ENCODE measurements at places on chromosomes 4 and X. TPM values are rescaled to one million over a fixed set of nuclear protein-coding genes. Genes with fewer than 3 reads are reported as not detected.

DNA sequence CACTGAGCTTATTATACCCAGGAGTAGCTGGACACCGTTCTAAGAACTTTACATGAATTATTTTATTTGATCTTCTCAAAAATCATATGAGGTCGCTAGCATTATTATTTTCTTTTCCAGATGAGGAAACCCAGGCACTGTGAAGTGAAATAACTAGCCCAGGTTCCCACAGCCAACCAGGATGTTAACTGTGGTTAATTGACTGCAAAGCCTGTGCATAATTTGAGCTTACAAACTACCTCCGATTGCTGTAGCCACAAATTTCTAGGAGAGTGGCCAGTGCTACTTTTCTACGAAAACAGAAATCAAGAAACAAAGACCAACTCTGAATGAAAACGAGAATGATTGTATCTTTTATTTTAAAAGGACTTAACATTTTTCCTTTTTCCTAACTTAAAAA, 27.2 kb downstream of the SPRY1 start:
- no peak for DNase-seq

GRCh38 chr4:152085657-152086056, 324.9 kb upstream of the GATB start:
- DNase-seq, result no peak

DNA sequence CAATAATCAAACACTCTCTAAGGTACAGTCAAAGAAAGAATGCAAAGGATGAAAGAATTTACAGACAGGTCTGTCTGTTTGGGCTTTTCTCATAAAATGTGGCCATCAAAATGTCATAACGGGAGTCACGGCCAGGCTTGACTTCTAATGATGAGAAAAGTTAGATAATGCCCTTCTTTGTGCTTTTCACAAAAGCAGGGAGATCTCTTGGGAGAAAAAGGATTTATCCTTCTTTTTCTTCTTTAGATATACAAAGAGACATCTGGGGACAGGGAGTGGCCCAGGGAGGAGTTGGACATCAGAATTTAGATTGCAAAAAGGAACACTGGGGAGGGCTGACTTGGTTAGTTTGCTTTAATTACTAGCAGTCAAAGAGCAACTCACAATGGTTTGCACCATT, 93.1 kb downstream of the SLC39A8 start:
- no peak for DNase-seq

GRCh38 chr4:119240568-119240967, 28.1 kb downstream of the USP53 start:
- no peak for DNase-seq

- DNase-seq, result no peak
Observed at GRCh38 chr4:108360754-108361445, 192.2 kb upstream of the LEF1 start.

DNA sequence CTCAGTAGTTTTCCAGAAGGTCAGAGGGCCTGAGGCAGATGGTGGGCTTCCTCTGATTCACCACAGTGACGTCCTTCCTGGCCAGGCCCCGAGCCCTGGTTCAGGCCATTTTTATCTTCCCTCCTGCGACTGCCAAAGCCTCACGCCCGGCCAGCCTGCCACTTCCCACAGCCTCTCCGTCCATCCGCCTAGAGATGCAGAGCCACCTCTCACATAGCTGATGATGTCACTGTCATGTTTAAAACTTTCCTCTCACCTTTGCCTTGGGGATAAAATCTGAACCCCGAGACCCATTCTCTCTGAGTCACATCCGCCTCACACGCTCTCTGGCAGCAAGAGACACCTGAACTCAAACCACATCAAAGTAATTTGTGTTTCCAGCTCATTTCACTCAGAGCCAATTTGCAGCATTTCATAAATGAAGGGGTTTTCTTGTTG, 175.3 kb downstream of the QDPR start:
- peak; percentile 78 for DNase-seq

GRCh38 chr4:87327136-87327535, 4.5 kb upstream of the HSD17B13 start:
- no peak for DNase-seq

Gene LIMCH1
- total RNA-seq, result 10.6 TPM

- DNase-seq, result no peak
Observed at GRCh38 chr4:8132400-8132799, 26.2 kb downstream of the ABLIM2 start.

Gene GPR34
- total RNA-seq, result not detected

GRCh38 chrX:352181-352580, 33.6 kb upstream of the GTPBP6 start:
- DNase-seq, result no peak

- no peak for DNase-seq
Observed at GRCh38 chr4:81166458-81167160, 48.4 kb downstream of the PRKG2 start.

GRCh38 chrX:40099055-40099958, 1.5 kb upstream of the BCOR start:
- peak; percentile 41 for DNase-seq

- DNase-seq, result no peak
Observed at GRCh38 chr4:156223985-156224384, 270.3 kb upstream of the CTSO start.

DNA sequence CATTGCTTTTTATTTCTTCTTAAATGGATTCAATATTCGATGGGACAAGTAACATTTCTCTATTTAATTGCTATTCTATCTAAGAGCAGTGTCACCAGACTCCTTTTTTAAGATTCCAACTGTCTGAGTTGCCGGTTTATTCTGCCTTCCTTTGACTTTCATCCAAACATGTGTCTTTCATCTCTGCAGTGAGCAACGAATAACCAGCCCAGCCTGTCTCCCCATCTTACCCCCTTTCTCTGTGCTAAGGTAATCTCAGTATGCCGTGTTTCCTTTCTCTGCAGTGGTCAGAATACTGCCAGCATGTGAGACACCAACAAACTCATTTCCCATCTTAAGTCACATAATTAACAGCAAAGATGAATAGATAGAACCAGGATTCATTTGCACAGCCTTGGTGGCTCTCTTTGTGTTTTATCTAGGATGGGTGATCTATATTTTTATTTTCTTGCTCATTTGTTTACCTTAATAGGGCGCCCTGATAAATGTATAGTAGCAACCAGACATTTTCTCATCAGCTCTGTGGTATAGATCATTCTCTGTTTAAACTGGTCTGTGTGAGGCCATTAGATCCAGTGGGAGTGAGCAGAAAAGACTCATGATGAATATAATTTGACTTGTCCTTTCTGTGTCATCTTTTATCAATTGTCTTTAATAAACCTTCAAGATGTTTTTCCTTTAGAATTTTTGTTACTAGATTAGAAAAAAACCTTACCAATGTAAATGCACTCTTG, 394.8 kb upstream of the IGFBP7 start:
- DNase-seq, result no peak

DNA sequence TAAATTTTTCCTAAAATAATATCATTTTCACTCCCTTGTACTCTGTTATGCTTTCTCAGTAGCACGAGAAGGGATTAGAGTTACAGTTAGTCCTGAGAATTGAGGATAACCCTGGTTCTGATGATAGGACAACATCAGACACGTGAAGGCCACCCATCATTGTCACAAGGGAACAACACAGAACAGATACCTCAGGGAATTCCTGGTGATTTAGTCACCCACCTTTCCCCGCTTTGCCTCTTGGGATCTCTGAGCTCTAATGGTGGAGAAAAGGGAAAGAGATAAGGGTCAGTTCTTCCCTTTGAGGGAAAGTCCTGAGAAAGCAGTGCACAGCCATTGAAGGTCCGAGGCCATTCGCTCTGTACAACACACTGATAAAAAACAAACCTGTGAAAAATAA, 112.3 kb upstream of the GALNT7 start:
- DNase-seq, result no peak

GRCh38 chr4:56817840-56818491, 3.5 kb downstream of the SPINK2 start:
- no peak for DNase-seq

- DNase-seq, result no peak
Observed at GRCh38 chr4:109004418-109004817, 241.6 kb upstream of the ETNPPL start.

DNA sequence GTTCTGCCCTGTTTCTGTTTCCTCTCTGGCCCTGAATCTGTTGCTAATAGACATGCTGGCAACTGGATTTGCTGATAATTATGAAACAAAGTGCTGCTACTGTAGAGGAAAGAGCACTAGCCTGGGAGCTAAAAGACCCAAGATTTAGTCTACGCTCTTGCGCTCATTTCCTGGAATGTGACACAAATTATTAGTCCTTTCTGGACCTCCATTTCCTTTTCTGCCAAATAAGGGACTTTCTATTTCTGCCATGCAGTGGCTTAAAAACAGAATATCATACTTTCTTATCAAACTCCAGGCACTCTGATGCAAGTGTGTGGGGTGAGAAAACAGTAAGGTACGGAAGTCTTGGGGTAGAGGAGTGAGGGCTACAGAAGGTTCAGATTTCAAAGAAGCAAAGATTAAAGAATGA, 48.3 kb upstream of the GPR174 start:
- no peak for DNase-seq

- DNase-seq, result no peak
Observed at GRCh38 chr4:118757761-118758251, 72.6 kb downstream of the METTL14 start.

GRCh38 chr4:168800926-168801325, 209.1 kb downstream of the CBR4 start:
- no peak for DNase-seq

- DNase-seq, result no peak
Observed at GRCh38 chr4:4271912-4272311, 18.0 kb downstream of the LYAR start.

DNA sequence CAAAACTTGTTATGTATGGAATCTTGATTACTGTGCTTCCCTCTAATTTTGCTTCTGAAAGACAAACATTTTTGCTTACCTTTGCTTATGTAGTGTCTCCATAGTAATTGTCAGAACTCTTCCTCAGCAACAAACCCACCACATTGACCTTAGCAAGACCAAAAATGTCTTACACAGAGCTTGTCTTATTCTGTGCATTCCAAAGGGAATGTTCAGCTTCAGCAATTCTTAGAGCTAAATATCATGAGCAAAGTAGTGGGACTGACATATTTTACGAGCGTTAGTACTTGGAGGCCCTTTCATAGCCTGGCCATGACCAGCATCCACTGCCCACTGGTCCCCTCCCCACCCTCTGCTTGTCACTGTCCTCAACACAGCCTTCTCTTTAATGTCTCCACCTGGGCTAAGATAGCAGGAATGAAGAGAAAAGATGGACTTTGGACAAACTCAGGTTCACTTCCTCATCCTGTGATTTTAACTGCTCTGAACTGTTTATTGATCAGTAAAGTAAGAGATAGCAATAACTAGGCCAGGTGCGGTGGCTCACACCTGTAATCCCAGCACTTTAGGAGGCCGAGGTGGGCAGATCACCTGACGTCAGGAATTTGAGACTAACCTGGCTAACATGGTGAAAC, 15.5 kb upstream of the SH3D19 start:
- no peak for DNase-seq

GRCh38 chr4:145988628-145989027, 50.0 kb upstream of the ZNF827 start:
- DNase-seq, result no peak

- DNase-seq, result peak; percentile 62
Observed at GRCh38 chrX:103562801-103563200, 22.5 kb upstream of the TCEAL4 start.

Gene CT55
- 71.1 TPM for total RNA-seq

- DNase-seq, result peak; percentile 31
Observed at GRCh38 chr4:87806520-87806919, 7.2 kb downstream of the IBSP start.

Gene TMEM156
- total RNA-seq, result 8.4 TPM

Gene CLIC2
- total RNA-seq, result 0.60 TPM

DNA sequence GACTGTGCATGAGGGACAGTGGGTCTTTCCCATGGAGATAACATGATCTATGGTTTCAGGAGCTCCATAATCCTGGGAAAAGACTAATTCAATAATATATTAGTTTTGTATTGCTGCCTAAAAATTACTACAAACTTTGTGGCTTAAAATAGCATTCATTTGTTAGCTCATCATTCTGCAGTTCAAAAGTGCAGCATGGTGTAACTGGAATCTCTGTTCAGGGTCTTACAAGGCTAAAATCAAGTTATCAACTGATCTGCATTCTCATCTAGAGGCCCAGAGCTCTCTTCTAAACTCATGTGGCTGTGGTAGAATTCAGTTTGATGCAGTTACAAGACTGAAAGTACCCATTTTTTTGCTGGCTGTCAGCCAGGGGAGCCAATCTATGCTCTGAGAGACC, 66.7 kb downstream of the LHFPL1 start:
- no peak for DNase-seq

Gene TIGD2
- 10.3 TPM for total RNA-seq

Gene NWD2
- total RNA-seq, result not detected

Gene IL2
- total RNA-seq, result not detected

DNA sequence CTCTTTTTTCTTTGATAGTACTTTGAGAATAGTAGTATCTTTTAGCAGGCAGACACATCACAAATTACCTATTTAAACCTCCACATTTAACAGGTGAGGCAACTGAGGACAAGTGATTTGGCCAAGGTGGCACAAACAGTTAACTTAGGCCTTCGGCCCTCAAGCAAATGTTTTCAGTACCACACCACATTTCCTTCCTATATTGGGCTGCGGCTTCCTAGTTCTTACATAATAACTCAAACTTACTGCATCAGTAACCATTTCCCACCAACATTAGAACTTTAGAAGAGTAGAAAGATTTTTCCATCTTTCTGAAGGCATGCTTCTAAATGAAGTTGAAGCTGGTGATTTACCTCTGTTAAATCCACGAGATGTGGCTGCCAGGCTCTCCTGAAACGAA, 63.2 kb upstream of the SLC4A4 start:
- DNase-seq, result no peak

GRCh38 chrX:25034889-25035288, 19.1 kb upstream of the ARX start:
- peak; percentile 39 for DNase-seq

- DNase-seq, result no peak
Observed at GRCh38 chrX:133265331-133265730, 47.2 kb upstream of the TFDP3 start.

DNA sequence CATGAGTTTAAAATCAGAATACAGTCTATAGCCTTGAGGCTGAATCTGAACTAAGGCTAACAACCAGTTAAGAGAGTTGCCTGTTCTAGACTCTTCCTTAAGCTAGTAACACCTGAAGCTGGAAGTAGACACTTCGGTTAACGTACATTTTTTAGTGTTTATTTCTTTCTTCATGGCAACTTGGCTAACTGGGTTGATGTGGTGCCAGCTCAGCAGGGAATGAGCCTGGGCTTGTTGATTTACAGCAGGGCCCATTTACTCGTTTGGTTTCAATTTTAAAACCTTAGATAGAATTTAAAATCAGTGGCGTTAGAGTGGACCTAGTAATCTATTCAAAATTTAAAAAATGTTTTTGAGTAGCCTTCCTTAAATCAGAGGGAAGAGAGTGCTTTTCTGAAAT, 137.6 kb upstream of the ESX1 start:
- DNase-seq, result no peak
